Thoracic aorta (tissue), 2 donors: ENCODE measurements at places on chromosomes 5 and 9. TPM values are rescaled to one million over a fixed set of nuclear protein-coding genes. Genes with fewer than 3 reads are reported as not detected.

- no peak for DNase-seq
Observed at GRCh38 chr9:25960178-25960577, 281.9 kb upstream of the TUSC1 start.

RNF208 gene
- not detected for total RNA-seq

DNA sequence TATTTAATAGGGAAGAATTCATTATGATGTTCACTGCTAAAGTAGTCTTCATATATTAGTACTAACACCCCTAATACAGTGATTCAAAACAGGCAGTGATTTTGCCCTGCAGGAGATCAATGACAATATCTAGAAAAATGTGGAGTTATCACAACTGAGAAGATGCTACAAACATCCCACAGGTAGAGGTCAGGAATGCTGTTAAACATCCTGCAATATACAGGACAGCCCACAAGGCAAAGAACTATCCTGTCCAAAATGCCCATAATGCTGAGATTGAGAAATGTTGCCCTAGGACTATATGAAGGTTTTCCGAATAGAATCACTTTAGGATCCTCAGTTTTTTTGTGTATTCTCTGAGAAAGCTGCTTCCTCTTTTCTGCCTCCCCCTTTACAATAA is 15.3 kb downstream of the RORB start:
- DNase-seq: no peak

DNA sequence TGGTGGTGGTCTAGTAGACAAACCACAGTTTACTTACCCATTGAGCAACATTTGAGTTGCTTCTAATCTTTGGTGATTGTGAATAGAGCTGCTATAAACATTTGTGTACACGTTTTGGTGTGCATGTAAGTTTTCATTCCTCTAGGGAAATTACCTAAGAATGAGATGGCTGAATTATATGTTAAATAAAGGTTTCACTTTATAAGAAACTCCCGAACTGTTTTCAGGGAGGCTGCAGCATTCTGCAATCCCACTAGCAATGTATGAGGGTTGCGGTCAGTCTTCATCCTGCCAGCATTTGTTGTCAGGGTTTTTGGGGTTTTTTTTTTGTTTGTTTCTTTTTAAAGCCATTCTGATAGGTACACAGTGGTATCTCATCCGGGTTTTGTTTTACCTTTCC is 45.7 kb upstream of the PPARGC1B start:
- no peak for DNase-seq

DNA sequence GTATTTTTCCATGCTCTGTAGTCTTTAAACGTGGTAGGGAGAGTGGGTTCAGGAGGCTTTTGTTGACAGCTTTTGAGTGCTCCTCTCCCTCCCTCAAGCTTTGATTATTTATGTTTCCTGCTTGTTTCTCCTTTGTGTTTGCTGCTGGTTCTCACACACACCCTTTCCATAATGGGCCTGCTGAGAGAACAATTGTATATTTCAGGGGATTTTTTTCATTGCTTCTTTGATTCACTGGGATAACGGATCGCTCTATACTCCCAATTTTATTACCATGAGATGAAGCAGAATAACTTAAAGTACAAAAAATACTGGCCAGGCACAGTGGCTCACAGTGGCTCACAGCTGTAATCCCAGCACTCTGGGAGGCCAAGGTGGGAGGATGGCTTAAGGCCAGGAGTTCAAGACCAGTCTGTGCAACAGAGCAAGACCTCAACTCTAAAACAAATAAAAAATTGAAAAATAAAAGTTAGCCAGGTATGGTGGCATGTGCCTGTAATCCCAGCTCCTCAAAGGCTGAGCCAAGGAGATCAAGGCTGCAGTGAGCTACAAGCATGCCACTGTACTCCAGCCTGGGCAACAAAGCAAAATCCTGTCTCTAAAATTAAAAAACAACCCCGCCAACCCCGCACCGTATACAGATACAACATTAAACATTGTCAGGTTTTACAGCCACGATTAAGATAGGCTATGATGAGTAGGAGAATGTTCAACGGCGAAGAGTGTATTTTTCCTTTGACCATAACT is 66.9 kb downstream of the USP20 start:
- DNase-seq: no peak

DNA sequence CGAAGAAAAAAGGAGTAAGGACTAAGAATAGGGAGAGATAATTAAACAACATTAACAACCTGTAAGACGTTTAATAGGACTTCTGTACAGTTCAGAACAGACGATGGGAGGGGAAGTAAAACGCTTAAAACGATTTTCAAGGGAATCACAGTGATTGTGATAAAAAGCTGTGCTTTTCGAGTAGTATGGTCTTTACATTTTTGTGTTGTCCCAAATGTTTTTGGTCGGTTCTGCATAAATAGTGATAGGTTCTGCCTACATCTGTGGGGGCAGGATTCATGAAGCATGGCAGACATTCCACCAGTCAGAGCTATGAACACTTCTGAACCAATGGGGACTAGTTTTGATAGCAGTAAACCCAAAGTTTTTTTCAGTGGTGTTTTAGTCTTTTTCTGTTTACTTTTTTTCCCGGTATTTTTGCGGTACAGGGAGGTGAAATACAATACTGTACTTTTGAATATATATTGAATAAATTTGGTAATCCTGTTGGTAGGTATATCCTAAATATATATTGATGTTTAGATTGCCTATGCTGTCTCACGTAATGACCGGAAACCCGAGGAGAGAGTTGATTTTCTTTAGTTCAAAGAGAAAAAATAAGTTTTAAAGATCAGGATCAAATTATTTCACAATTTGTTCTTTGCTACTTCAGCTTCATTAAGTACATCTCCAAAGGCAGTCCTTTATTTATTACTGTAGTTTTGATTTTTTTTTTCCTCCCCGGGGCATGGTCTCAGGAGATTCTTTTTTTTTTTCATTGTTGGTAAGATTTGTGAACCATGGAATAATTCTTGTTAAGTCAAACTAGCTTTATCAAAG is 1.3 kb downstream of the ERBIN start:
- no peak for DNase-seq

DNA sequence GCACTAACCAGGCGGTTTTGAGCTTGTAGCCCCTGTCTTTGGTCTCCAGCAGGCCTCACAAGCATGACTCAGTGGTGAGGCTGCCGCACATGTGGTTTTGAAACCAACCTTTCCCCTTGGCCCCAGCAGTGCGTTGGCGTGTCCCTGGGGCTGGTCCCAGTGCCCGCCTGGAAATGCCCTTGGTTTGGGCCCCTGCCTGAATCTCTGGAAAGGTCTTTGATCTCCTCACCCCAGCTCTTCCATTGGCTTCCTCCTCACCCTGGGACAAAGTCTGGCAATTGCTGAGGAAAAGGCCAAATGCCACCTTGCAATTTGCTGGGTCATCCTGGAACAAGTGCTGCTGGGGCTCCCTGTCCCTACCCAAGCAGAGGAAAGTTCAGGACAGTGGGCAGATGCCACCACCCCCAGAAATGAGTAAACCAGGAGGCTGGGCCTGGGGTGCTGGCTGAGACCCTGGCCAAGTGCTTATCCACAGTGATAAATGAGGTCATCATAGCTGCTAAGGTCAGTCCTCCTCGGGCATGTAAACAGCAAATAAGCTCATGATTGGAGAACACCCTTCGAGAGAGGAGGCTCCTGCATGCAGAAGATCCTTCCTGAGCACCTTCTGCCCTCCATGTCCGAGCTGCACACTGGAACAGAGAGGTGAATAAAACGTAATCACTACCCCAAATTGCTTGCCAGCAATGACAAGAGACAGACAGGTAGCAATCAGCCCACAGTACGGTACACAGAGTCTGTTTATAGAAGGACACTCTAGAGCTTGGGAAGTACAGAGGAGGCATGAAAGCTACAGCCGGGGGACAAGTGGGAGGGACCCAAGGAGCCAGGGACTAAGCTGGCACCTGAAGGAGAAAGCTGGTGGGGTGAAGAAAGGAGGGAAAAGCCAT is 98.9 kb upstream of the CPEB4 start:
- DNase-seq: no peak

DNA sequence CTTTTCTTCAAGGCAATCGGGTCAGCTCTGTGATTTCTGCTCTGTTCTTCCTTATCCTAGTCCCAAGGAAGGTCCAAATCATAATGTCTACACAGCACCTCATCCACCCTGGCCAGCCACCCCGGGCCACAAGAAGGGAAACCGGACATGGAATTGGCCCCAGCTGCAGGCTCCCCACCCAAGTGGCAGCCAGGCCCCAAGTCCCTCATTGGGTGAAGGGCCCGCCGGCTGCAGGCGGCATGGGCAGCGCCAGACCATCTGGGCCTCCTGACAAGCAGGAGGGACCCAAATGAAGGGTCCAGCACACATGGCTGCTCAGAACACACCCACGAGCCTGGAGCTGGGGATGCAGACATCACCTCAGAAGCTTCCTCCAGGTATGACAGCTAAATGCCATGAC is 33.7 kb downstream of the BICD2 start:
- DNase-seq: no peak

DNA sequence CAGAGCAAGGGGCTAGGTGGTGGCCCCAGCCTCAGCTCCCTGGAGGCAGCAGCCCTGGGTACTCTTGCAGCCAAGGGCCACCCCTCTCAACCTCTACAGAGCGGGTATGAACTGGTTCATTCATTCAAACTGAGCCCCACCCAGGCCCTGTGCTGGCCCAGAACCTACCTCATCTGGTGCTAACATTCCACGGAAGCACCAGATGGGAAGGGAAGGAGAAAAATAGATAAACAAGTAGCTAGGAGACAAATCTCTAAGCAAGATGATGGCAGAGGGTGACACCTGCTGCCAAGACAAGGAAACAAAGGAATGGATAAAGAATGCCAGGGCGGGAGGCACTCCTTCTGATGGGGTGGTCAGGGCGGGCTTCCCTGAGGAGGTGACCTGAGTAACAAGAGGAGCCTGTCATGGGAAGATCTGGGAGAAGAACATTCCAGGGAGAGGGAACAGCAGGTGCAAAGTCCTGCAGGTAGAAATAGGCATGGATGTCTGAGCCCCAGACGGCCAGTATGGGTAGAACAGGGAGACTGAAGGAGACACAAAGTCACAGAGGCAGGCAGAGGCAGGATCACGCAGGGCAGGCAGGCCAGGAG is 6.1 kb downstream of the ST6GALNAC4 start:
- no peak for DNase-seq

SCGB3A2 gene
- total RNA-seq: not detected

- no peak for DNase-seq
Observed at GRCh38 chr9:91223000-91223399, 138.7 kb downstream of the AUH start.

GZMA gene
- total RNA-seq: 1.1 TPM

SPATA31C1 gene
- not detected for total RNA-seq

FOXD4 gene
- total RNA-seq: not detected

DNA sequence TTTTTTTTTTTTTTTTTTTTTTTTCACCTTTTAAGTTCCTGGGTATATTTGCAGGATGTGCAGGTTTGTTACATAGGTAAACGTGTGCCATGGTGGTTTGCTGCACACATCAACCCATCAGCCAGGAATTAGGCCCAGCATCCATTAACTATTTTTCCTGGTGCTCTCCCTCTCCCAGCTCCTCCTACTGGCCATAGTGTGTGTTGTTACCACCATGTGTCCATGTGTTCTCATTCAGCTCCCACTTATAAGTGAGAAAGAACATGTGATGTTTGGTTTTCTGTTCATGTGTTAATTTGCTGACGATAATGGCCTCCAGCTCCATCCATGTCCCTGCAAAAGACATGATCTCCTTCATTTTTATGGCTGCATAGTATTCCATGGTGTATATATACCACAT is 350.5 kb downstream of the MAN2A1 start:
- no peak for DNase-seq

HOMER1 gene
- 7.8 TPM for total RNA-seq
